ENCODE measurements at places on chromosomes 12 and 14.

- no peak for DNase-seq
Observed at GRCh38 chr12:88339254-88339949, 197.3 kb downstream of the TMTC3 start.

- DNase-seq: no peak
Observed at GRCh38 chr14:92728759-92729364, 19.6 kb downstream of the LGMN start.

- DNase-seq: no peak
Observed at GRCh38 chr14:99880651-99881420, 87.6 kb downstream of the EML1 start.

DNA sequence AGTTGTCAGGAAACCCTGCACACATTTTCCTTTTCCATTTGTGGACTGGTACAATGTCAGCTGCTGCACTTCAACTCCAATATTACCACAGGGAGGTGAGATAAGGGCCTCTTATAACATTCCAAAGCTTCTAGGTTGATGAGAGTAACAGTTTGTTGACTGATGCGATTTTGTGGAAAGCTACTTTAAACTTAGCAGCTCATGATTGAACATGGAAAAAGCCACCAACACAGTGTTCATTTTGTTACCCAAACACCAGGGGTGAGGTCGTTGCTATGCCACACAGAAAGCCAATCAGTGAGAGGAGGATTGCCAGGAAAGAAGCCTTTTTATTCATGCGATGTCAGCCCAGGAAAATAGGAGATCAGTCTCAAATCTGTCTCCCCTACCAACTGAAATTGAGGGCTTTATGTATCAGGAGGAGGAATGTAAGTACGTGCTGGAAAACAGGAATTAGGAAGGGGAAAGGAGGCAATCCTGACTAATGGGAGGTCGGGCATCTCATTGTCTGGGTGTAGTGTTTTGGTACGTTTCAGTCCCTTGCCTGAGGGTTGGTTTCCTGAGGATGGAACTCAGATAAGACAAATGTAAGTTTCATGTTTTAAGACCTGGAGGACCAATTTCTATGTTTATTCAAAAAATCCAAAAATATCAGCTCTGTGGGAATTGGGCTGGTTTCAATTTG lies 92.7 kb upstream of the PLEKHA5 start:
- DNase-seq: no peak

GRCh38 chr12:21831791-21832344 lies 57.4 kb upstream of the KCNJ8 start:
- DNase-seq: no peak

GRCh38 chr12:46875095-46875494 lies 49.3 kb upstream of the SLC38A4 start:
- DNase-seq: no peak

DNA sequence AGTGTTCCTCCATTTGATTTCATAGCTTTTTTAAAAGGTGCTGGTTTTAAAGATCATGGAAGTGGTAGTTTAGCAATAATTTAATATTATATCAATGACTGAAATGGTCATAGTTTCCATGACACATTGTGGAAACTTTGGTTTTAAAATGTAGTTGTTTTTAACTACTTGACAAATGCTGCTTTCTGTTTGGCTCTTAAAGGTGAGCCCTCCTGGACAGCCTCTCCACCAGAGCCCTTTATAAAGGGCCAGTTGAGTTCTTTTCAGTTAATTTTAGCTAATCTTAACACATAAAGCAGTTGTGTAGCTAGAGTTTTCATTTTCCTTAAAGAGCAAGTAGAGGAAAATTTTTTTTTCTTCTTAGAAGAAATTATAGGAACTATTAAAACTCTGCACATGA lies 14.0 kb downstream of the XPOT start:
- DNase-seq: no peak

DNA sequence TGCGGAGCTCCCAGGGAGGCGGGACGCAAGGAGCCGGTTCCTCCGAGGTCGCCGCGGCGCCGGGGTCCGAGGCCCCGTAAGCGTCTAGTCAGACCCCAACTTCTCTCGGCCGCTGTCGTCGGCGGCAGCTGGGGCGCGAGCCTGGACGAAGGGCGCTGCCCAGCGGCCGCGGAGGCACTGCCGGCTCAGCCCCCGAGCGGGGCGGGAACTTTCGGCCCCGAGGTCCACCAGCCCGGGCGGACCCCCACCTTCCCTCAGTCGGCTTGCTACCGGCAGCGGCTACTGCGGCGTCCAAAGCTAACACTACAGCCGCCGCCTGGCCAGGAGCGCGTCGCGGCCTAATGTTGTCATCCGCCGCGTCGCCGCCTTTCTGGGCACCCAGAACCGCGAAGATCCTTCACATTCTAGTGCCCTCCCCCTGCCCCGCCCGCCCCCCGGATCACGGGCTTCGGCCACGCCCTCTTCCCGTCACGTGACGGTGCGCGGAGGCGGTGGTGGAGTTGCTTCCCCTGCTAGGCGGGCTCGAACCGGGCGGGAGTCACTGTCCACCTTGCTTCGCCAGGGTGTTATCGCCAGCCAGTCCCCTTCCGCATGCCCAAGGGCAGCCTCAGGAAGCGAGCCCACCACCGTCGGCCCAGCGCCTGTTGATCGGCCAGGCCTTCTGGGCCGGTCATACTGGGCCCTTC lies at the start of gene OSBPL8:
Gene OSBPL8 (minus strand): TSS at position 372 of the 686 bp plus-strand sequence. CDS start 72,220 bp downstream, outside the sequence.
- DNase-seq: peak; percentile 88
